NCI-H1105 treated with DMSO at 0.1 percent for 48 hours (cell line): ENCODE measurements at places on chromosomes 2 and 18.
A peak's percentile ranks its signal among the peaks of the same experiment; 100 is the strongest.

DNA sequence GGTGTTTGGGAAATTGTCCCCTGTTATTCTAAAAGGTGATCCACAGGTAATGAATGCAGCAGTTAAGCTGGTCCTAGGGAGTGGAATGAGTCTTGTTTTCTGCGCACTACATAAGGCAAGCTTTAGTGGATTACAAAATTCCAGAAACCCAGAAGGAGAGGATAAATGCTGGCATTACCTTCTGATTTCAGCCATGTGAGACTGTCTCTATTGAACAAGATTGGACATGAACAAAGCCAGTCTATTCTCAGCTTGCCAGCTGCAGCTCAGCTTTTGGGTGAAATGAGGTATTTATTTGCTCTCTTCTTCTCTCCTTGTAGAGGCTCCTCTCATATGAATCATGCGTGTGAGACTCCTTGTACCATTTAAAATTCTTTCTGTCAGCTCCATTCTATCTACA is 944.9 kb downstream of the CNTNAP5 start:
- DNase-seq, result peak; percentile 67

- DNase-seq, result no peak
Measured at GRCh38 chr2:39142904-39143605, 22.2 kb upstream of the SOS1 start.

- no peak for DNase-seq
Measured at GRCh38 chr2:2256011-2256410, 75.1 kb downstream of the MYT1L start.

GRCh38 chr18:47899107-47899840 is 31.2 kb downstream of the SMAD2 start:
- DNase-seq, result peak; percentile 29

GRCh38 chr2:215817046-215817445 is 196.3 kb downstream of the MREG start:
- no peak for DNase-seq

DNA sequence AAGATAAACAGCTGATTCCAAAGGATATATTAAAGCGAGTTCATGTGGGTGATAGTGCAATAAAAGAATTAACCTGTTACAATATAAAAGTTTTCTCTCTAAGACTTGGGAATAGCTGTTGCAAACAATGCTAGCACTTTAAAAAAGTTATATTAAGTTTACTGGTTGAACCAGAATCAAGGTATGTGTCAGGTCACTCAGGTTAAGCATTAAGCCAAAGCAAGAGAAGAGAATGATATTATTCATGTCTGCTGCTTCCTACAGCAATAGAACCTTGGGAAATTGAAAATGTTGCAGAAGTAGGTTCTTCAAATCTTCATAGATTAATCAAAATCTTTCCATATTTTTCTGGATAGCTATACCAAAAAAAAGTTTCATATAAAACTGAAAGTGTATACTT is 138.5 kb downstream of the GCA start:
- DNase-seq, result no peak

GRCh38 chr18:49890041-49890440 is 76.7 kb upstream of the ACAA2 start:
- no peak for DNase-seq

DNA sequence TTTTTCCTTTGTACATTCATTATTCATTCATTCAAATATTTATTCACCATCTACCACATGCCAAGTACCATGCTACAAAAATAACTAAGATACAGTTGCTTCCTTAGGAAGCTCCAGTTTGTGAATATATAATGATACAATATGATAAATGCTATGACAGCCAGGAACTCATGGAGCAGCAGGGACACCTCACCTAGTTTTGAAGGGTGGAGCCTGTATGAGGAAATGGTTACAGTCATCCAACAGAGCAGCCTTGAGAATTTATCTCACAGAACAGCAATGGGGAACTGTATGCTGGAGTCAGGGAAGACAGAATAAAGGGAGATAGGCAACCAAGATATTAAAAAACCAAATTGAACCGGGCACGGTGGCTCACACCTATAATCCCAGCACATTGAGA is 124.0 kb downstream of the OSBPL1A start:
- DNase-seq, result no peak

DNA sequence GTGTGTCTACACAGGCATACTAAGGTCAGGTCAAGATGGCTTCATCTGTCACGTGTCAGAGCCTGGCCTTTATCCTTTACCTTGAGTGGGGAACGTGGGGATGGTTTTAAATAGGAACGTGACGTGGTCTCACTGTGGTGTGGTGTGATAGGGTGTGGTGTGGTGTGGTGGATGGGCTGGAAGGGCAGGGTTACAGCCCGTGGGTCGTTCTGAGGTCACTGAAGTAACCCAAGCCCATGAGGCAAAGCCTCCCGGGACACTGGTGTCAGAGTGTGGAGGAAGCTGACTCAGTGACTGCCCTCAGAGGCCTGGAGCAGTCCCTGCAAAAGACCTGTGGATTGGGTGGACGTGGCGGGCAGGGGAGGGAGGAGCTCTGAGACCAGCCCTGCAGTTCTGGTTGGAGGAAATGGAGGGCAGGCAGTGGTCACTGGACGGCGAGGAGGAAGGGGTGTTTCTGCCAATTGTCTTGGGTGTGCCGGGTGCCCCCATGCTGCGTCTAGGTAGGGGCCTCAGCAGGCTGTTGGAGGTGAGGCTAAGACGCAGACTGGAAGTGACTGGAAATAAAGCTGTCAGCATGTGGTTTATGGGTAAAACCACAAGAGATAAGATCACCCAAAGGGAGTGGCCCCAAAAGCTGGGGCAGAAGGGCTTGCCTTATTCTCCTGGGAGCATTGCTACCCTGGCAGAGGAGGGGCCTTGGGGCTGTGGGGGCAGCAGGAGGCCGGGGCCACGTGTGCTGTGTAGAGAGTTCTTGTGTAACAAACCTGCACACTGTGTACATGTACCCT is 84.8 kb downstream of the SH3RF3 start:
- DNase-seq, result no peak

- DNase-seq, result no peak
Measured at GRCh38 chr18:55228191-55228590, 268.9 kb upstream of the CCDC68 start.
